Activated CD4-positive, alpha-beta T cell treated with anti-CD3 and anti-CD28 coated beads, Interleukin-2, amount 10 ng/mL, durations not matched to agents 7 days and 5 days (primary cell): ENCODE measurements at places on chromosomes 1 and 21.

- peaks cover 31% of the 10 kb centered on the region for H3K4me1 ChIP-seq
- no peak for DNase-seq
- H3K4me3 ChIP-seq, result no peak overlapping the region
- H3K27ac ChIP-seq, result no peak overlapping the region
These were observed 32.1 kb upstream of the TNFRSF1B start for GRCh38 chr1:12134716-12135115.

DNA sequence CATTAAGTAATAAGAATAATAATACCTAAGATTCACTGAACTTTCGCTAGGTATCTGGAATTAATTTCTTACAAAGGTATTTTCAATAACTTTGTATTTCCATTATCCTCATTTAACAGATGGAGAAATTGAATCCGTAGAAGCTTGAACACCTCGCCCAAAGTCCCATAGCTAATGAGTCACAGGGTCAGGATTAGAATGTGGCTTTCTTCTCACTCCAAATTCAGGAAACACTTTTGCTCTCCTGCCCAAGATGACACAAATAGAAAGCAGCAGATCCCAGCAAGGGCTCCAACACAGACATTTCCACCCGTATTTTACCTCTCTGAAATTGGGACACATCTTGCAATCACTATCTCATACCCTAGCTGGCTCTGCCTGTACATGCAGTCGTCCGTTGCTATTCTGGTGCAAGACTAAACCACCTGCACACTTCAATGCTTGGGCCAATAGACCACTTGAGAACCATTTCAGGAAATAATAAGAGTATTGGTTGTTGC lies 125.9 kb upstream of the GREM2 start:
- no peak overlapping the region for H3K27ac ChIP-seq
- H3K4me3 ChIP-seq, result no peak overlapping the region
- no peaks in the 10 kb centered on the region for H3K4me1 ChIP-seq
- H3K27me3 ChIP-seq, result no peaks in the 10 kb centered on the region
- DNase-seq, result no peak

DNA sequence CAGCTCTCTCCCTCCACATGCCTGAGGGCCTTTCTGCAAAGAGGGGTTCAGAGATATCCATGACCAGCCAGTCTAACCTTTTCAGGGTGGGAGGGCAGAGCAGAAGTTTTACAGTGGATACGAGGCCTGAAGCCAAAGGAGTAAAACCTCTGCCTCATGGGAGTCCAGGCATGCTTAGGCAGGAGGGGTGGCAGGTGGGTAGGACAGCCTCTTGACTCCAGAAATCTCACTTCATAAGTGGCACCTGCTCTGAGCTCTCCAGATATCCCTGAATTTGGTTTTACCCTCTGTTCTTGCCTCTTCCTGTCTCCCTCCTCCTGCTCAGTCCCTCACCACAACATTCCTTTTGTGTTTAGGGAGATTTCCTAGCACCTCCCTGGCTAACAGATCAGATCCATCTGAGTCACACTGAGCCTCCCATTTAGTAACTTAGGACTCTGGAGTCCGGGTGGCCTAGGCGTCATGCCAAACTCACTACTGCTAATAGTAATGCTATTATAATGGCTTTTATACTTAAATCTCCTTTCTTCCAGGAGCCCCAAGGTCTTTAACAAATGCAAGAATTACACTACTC lies 201.0 kb downstream of the HS2ST1 start:
- no peaks in the 10 kb centered on the region for H3K4me1 ChIP-seq
- H3K27ac ChIP-seq, result no peak overlapping the region
- H3K4me3 ChIP-seq, result no peak overlapping the region

- peaks cover 7% of the 10 kb centered on the region for H3K27me3 ChIP-seq
- DNase-seq, result no peak
- peaks cover 3% of the 10 kb centered on the region for H3K4me1 ChIP-seq
- H3K4me3 ChIP-seq, result no peak overlapping the region
- H3K36me3 ChIP-seq, result no peaks in the 10 kb centered on the region
These were observed 61.1 kb downstream of the OPTC start for GRCh38 chr1:203555076-203555475.

DNA sequence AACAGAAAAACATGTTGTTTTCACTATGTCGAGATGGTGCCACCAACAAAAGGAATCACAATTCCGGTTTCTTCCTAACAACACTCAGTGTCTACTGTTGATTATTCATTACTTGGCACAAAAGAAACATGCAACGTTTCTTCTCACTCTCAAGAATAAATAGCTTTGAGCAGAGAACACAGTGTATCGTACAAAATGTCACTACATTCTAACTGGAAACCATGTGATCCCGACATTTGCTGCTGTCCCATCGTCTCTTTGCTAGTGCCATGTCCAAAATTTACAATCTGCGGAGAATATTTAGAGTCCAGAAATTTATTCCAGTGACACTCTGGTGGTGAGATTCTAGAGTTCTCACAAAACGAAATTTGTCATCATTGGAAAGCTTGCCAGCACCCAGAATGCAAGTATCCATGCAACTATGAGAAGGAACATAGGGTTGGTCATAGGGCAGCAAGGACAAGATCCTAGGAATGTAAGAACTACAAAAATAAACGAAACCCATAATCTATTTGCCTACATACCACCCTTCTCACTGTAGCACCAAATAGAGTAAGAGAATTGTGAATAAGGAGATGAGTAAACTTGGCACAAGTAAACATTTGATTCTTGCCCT lies 505.1 kb downstream of the LTN1 start:
- H3K27me3 ChIP-seq, result no peaks in the 10 kb centered on the region
- no peaks in the 10 kb centered on the region for H3K4me1 ChIP-seq
- no peak overlapping the region for H3K4me3 ChIP-seq
- no peaks in the 10 kb centered on the region for H3K36me3 ChIP-seq
- no peak for DNase-seq
- no peak overlapping the region for H3K27ac ChIP-seq

GRCh38 chr1:18901952-18902522 lies 318 bp downstream of the ALDH4A1 start:
- H3K27me3 ChIP-seq, result no peaks in the 10 kb centered on the region
- peak; percentile 10 for DNase-seq
- peak overlapping the region; percentile 99 for H3K27ac ChIP-seq
- no peaks in the 10 kb centered on the region for H3K36me3 ChIP-seq
- peak overlapping the region; percentile 92 for H3K4me3 ChIP-seq

- no peak overlapping the region for H3K27ac ChIP-seq
- no peaks in the 10 kb centered on the region for H3K27me3 ChIP-seq
- no peak for DNase-seq
- no peaks in the 10 kb centered on the region for H3K36me3 ChIP-seq
These were observed 65.8 kb downstream of the AK5 start for GRCh38 chr1:77347646-77348045.

DNA sequence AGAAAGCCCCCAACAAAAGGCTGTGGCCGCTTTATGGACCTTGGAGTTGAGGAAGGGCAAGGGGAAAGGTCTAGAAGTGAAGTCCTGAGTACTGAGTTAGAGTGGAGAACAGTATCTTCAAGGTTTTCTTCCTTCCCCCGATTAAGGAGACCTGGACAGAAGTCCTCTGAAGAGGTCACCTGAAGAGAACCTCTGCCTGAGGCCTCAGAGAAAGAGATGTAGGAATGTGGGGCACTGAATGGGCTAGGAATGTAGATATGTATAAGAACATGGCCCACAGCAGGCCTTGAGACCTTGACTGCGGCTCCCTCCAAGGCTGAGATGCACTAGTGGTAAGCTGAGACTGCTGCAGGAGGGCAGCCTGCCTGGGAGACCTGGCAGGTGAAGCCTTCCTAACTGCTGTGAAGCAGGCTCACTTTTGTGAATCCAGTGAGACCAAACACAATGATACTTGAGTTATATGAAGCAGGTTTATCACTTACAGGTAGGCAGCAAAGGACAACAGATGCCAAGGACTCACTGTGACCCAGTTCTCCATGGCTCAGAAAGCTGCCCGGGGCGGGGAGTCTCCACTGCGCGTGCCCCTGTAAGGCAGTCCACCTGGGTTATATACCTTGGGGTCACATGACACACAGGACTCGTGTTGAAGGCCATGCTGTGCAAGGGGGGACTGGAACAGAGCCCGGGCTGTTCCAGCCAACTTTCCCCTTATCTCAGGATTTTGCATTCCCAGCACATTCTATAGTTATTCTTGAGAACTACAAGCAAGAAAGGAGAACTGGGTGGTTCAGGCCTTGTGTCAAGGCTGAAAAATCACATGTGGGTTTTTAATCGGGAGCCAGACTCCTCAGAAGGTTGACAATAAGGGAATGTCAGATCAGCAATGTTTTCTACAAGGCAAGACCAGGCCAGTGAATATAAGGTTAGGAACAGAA lies 78.8 kb upstream of the PPM1J start:
- peaks cover 4% of the 10 kb centered on the region for H3K27me3 ChIP-seq
- no peak overlapping the region for H3K27ac ChIP-seq
- no peaks in the 10 kb centered on the region for H3K4me1 ChIP-seq

DNA sequence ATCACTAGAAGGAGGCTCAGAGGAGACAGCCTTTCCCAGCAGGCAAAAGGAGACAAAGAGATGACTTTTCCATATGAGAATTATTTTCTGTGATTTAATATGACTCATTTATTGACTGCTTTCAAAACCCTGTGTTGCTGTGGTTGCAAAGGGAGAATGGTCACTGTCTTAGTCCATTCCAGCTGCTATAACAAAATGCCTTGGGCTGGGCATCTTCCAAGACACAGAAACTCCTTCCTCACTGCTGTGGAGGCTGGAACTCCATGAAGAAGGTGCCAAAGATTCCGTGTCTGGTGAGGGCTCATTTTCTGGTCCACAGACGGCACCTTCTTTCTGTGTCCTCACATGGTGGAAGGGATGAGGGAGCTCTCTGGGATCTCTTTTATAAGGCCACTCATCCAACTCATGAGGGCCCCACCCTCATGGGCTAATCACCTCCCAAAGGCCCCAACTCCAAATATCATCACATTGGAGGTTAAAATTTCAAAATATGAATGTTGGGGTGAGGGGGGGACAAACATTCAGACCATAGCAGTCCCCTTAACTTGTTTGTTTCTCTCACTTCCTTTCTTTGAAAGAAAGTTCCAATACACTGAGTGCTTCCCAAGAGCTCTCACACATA lies 252.1 kb upstream of the RAB4A start:
- H3K27ac ChIP-seq, result no peak overlapping the region
- H3K36me3 ChIP-seq, result no peaks in the 10 kb centered on the region
- DNase-seq, result no peak
- H3K4me1 ChIP-seq, result peaks cover 1% of the 10 kb centered on the region

DNA sequence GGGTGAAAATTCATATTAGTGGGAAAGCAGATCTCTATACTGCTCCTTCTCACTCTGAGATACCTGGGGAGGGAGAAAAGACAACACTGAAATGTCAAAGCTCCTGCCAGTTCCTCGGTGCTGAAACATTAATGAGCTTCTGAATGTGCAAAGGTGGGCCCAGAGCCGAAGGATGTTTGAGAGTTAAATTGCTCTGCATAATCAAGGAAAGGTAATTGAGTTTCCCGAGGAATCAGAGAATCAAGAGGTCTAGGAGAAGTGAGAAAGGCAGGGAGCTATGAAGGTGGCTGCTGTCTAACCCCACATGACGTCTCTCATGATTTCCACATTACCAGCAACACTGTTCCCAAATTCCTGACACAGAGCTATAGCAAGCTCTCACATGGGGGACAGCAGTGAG lies 346.7 kb downstream of the SMYD3 start:
- H3K36me3 ChIP-seq, result no peaks in the 10 kb centered on the region
- H3K4me1 ChIP-seq, result no peaks in the 10 kb centered on the region
- DNase-seq, result no peak

GRCh38 chr1:99963041-99963795 lies 6.6 kb upstream of the SLC35A3 start:
- no peaks in the 10 kb centered on the region for H3K27me3 ChIP-seq
- no peak overlapping the region for H3K4me3 ChIP-seq
- peaks cover 1% of the 10 kb centered on the region for H3K4me1 ChIP-seq
- H3K36me3 ChIP-seq, result no peaks in the 10 kb centered on the region
- no peak overlapping the region for H3K27ac ChIP-seq
- no peak for DNase-seq

DNA sequence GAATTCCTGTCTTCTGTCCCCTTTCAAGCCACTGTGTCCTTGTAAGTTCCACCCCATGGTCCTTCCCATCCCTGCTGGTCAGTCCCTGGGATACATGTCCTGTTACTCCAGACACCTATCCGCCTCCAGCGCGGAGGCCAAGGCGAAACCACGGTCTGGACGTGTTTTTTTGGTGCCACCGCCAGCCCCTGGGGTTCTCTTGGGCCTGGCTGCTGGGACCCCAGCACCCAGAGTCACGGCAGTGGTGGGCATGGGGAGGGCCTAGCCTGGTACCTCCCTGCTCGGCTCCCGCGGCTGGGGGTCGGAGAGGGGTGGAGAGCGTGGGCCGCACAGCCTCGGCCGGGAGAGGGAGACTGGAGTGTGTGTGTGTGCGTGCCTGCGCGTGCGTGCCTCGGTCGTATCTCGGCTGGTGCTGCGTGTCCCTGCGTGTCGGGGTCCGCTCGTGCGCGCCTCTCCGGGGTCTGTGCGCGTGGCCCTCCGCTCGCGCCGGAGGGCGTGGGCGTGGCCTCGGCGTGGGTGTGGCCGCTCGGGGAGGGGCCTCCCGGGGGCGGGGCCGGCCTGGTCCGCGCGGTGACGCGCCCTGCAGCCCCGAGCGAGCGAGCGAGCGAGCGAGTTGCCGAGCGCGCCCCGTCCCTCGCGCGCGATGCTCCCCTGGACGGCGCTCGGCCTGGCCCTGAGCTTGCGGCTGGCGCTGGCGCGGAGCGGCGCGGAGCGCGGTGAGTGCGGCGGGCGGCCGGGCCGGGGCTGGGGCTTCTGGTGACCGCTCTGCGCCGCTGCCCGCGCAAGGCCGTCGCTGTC lies at the start of gene VWA1:
Gene VWA1, plus strand, starts transcription at position 585 of the 798 bp plus-strand sequence. Its CDS starts 59 bp downstream, at position 644.
- H3K4me3 ChIP-seq, result peak within 1 kb of the TSS; percentile 47
- H3K36me3 ChIP-seq, result no peaks in the 10 kb centered on the region
- peak within 1 kb of the TSS; percentile 1 for H3K27ac ChIP-seq
